A673 (cell line): ENCODE measurements at places on chromosomes 3 and 15. TPM values are rescaled to one million over a fixed set of nuclear protein-coding genes. Genes with fewer than 3 reads are reported as not detected.

TMEM207 gene
- total RNA-seq, result not detected in 2 replicates

IQCB1 gene
- total RNA-seq, result 44.0 and 49.5 TPM in 2 replicates

KCNAB1 gene
- total RNA-seq, result not detected in 2 replicates

DNA sequence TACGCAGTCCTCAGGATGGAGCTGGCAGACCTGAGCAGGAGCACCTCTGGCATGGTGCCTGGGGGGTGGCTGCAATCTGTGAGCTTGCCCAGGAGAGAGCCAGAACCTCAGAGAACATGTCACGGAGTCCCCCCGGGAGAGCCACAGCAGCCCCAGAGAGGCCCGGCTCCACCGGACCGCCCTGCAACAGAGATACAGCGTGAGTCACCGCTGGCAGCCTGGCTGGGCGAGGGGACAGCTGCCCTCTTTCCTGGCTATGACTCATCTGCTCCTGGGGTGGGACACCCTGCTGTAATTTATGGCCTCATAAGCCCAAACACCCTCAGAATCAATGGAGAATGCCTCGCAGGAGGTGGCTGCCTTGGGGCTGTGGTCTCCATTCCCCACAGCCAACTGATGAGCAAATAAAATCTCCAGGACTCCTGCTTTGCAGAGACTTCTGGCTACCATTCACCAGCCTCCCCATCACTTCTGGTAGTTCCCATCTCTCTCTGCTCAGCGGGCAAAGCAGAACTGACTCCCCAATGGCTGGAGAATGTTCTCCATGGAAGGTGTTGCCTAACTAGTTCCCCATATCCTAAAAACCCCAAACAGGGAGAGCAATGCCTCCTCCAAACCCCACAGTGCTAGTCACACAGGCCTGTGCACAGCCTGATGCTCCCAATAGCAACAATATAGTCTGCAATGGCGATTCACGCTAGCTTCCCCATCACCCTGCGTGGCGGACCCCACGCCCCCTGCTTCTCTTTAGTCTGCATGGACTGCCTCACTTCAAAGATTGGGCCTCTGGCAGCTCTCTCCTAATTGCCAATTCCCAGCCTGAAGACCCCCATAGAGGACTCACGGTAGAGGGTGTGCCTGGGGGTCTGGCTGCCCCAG, 21.6 kb downstream of the ACSBG1 start:
- no peaks in the 10 kb centered on the region for H3K27me3 ChIP-seq
- DNase-seq, result peak; percentile 81
- H3K4me3 ChIP-seq, result no peak overlapping the region
- no peak overlapping the region for H3K27ac ChIP-seq
- no peaks in the 10 kb centered on the region for H3K36me3 ChIP-seq

GRCh38 chr15:60469893-60470641, 8.9 kb downstream of the ICE2 start:
- H3K27ac ChIP-seq, result peak overlapping the region; percentile 27
- H3K4me3 ChIP-seq, result no peak overlapping the region
- peaks cover 18% of the 10 kb centered on the region for H3K4me1 ChIP-seq
- H3K36me3 ChIP-seq, result peaks cover 51% of the 10 kb centered on the region

- no peaks in the 10 kb centered on the region for H3K4me1 ChIP-seq
- no peak for DNase-seq
- H3K36me3 ChIP-seq, result no peaks in the 10 kb centered on the region
- no peak overlapping the region for H3K4me3 ChIP-seq
- H3K27ac ChIP-seq, result no peak overlapping the region
Measured at GRCh38 chr3:33173103-33173502, 45.5 kb downstream of the SUSD5 start.

DNA sequence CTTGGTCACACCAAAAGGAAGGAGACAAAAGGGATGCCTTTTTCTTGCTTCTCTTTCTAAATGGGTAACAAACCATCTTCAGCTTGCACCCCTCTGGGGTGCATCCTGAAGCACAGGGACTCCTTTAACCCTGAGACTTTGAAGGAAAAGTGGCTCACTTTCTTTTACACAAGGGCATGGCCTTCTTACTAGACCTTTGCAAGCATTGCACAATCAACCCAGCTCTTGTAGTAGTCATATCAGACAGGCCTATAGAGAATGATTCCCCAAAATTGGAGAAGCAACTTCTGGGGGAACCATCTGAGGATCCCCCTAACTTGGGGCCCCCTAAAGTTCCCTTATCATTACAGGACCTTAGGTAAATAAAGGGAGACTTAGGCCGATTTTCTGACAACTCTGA, 56.1 kb upstream of the GK5 start:
- H3K27me3 ChIP-seq, result no peaks in the 10 kb centered on the region
- no peak overlapping the region for H3K27ac ChIP-seq
- no peak overlapping the region for H3K4me3 ChIP-seq
- no peaks in the 10 kb centered on the region for H3K36me3 ChIP-seq
- H3K4me1 ChIP-seq, result no peaks in the 10 kb centered on the region

DNA sequence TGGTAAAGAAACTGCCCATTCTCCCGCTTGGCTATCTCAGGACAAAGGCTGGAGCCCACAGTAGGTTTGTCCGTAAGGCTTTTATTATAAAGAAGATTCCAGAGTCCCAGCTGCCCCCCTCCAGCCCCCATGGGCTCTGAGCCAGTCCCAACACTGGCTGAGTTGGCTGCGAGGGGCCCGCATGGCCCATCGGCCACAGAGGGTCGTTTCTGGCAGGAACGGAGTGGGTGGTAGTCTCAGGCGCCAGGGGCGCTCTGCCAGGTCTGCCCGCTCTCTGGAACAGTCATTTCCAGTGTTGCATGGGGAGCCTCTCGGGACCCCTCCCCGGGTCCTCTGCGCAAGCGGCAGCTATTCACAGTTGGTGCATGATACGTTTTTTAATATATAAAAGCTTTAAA, 12.2 kb downstream of the H1-8 start:
- H3K27ac ChIP-seq, result no peak overlapping the region
- H3K4me1 ChIP-seq, result peaks cover 9% of the 10 kb centered on the region
- DNase-seq, result no peak
- H3K4me3 ChIP-seq, result no peak overlapping the region
- no peaks in the 10 kb centered on the region for H3K36me3 ChIP-seq
- H3K27me3 ChIP-seq, result no peaks in the 10 kb centered on the region

DNA sequence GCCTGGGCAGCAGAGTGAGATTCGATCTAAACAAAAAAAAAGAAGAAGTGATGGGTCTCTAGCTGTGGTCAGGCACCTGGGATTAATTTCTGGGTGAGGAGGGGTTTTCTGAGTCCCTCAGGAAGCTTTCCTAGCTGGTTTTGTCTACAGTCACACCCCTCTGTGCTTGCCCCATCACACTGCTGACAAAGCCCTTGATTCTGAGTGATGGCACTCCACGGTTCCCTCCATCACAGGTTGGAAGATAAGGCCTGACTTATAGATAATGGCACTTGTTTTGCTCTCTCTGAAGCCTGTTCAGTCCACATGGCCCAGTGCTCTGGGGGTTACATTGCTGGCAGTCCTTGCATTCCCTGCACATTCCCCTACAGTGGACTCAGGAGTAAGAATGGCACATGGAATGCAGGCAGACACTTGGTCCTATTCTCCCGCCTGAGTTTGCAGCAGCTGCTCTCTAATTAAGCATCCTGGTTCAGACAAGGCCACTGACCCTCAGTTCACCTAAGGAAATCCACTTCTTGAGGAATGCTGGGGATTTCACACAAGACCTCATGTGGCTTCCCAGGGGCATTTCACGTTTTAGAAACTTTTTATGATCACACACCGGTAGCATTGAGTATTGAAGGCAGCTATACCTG, 81.0 kb upstream of the NMNAT3 start:
- no peak overlapping the region for H3K27ac ChIP-seq
- H3K4me3 ChIP-seq, result no peak overlapping the region
- no peak for DNase-seq
- H3K27me3 ChIP-seq, result no peaks in the 10 kb centered on the region
- H3K4me1 ChIP-seq, result no peaks in the 10 kb centered on the region

DNA sequence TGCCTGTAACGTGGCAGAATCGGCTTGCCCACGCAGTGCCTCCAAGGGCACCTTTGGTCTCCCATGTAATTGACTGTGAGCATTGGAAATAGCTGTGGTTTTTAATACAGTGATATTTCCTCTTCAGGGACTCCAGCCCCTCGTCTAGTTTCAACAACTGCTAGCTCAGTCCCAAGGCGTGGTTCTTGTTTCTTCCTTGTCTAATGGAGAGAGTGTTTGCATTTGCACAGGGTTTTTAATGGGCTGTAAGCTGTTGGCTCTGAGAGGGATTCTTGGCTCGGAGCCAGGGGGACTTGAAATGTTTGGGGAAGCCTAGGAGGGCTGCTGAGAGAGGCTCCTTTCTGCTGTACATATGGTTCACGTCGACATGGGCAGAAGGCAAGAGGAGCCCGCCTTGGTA, 86.2 kb downstream of the THSD4 start:
- no peak overlapping the region for H3K27ac ChIP-seq
- no peaks in the 10 kb centered on the region for H3K27me3 ChIP-seq
- no peak overlapping the region for H3K4me3 ChIP-seq
- no peaks in the 10 kb centered on the region for H3K36me3 ChIP-seq
- no peaks in the 10 kb centered on the region for H3K4me1 ChIP-seq
- peak; percentile 58 for DNase-seq

- H3K4me1 ChIP-seq, result no peaks in the 10 kb centered on the region
- peak; percentile 87 for DNase-seq
- no peaks in the 10 kb centered on the region for H3K27me3 ChIP-seq
- no peaks in the 10 kb centered on the region for H3K36me3 ChIP-seq
- H3K27ac ChIP-seq, result no peak overlapping the region
Measured at GRCh38 chr3:141303481-141304223, 64.7 kb upstream of the ZBTB38 start.

- H3K27me3 ChIP-seq, result peaks cover 88% of the 10 kb centered on the region
- no peaks in the 10 kb centered on the region for H3K4me1 ChIP-seq
- no peak within 1 kb of the TSS for H3K4me3 ChIP-seq
- no peak within 1 kb of the TSS for H3K27ac ChIP-seq
- peak; percentile 60 for DNase-seq
- no peaks in the 10 kb centered on the region for H3K36me3 ChIP-seq
Measured at GRCh38 chr3:187669675-187670504, at the start of gene SST. Gene SST, minus strand, starts transcription at chr3:187670394. Its CDS starts 103 bp downstream, at chr3:187670291.

DNA sequence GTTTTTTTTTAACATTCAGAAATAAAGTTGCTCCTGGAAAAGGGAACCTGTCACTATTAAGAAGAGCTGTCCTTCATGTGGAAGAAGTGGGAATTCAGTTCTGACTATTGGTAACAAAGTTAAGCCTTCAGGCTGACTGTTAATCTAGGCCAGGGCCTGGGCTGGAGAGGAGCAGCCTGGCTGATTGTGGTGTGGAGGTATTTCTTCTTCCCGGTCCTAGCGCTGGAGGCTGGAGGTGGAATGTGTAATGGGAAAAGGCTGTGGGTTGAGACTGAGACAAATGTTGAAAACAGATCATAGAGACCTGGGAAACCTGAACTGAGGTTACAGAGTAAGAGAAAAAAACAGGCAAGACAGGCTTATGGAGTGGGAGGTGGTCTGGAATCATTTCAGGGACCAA, 23.8 kb upstream of the SH3BP5 start:
- H3K27ac ChIP-seq, result no peak overlapping the region
- no peak overlapping the region for H3K4me3 ChIP-seq
- H3K36me3 ChIP-seq, result no peaks in the 10 kb centered on the region
- H3K4me1 ChIP-seq, result peaks cover 8% of the 10 kb centered on the region
- H3K27me3 ChIP-seq, result no peaks in the 10 kb centered on the region

GRCh38 chr3:152607179-152607578, 227.8 kb upstream of the P2RY1 start:
- no peak overlapping the region for H3K27ac ChIP-seq
- DNase-seq, result no peak
- H3K27me3 ChIP-seq, result no peaks in the 10 kb centered on the region
- no peaks in the 10 kb centered on the region for H3K36me3 ChIP-seq
- H3K4me3 ChIP-seq, result no peak overlapping the region

GRCh38 chr15:99593070-99593469, 27.3 kb downstream of the MEF2A start:
- DNase-seq, result no peak
- H3K27ac ChIP-seq, result no peak overlapping the region
- no peaks in the 10 kb centered on the region for H3K36me3 ChIP-seq
- no peak overlapping the region for H3K4me3 ChIP-seq
- H3K27me3 ChIP-seq, result no peaks in the 10 kb centered on the region
- peaks cover 5% of the 10 kb centered on the region for H3K4me1 ChIP-seq

DNA sequence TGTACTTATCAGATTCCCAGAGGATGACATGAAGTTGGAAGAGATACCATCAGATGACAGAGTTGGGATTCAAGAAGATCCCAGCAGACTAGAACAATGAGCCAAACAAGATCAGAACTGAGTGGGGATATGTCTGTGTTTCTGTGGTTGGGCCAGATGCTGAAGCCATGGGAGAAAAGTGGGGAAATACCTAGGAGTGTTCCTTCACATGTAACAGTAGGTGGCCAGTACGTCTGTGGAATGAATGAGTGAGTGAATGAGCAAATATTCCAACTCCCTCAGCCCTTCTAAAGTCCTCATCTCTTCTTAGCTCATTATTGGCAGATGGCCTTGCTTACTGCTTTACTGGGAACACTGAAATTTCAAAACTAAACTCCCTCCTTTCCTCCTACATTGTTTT, 32.2 kb upstream of the GREM1 start:
- H3K4me1 ChIP-seq, result no peaks in the 10 kb centered on the region
- H3K36me3 ChIP-seq, result no peaks in the 10 kb centered on the region
- H3K27ac ChIP-seq, result no peak overlapping the region
- no peak for DNase-seq
- no peak overlapping the region for H3K4me3 ChIP-seq

DNA sequence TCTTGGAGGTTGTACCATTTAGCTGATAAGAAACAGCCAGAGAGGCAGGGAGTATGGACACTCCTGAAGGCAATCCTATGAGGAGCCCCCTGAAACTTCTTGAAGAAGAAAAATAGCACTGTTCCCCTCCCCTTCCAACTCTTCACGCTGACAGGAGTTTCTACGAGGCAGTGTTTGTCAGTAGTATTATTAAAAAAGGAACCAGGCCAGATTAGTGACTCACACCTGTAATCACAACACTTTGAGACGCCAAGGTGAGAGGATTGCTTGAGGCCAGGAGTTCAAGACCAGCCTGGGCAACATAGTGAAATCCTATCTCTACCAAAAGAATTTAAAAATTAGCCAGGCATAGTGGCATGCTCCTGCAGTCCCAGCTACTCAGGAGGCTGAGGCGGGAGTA, 38.7 kb downstream of the WWTR1 start:
- DNase-seq, result no peak
- H3K36me3 ChIP-seq, result no peaks in the 10 kb centered on the region
- H3K4me1 ChIP-seq, result peaks cover 52% of the 10 kb centered on the region
- no peak overlapping the region for H3K4me3 ChIP-seq
- H3K27ac ChIP-seq, result no peak overlapping the region

- H3K36me3 ChIP-seq, result peaks cover 13% of the 10 kb centered on the region
- no peak for DNase-seq
- H3K27ac ChIP-seq, result no peak overlapping the region
Measured at GRCh38 chr3:196398782-196399181, 33.4 kb downstream of the UBXN7 start.

- H3K27ac ChIP-seq, result no peak overlapping the region
- H3K36me3 ChIP-seq, result no peaks in the 10 kb centered on the region
Measured at GRCh38 chr3:139122612-139123011, 77.9 kb upstream of the PRR23C start.
